ENCODE measurements at places on chromosomes 3 and 15. TPM values are rescaled to one million over a fixed set of nuclear protein-coding genes. Genes with fewer than 3 reads are reported as not detected.

Gene BCHE
- 69.3 TPM for total RNA-seq

Gene FANCD2OS
- total RNA-seq, result not detected

Gene SYNPR
- 0.36 TPM for total RNA-seq

Gene SCAANT1
- total RNA-seq, result not detected

Gene OSTN
- total RNA-seq, result not detected

Gene DPH6
- 9.6 TPM for total RNA-seq

Gene MCF2L2
- 4.2 TPM for total RNA-seq

Gene CCDC54
- total RNA-seq, result not detected

Gene WDR93
- total RNA-seq, result not detected

GRCh38 chr3:69463531-69463930, 77.6 kb upstream of the FRMD4B start:
- H3K4me3 ChIP-seq, result no peak overlapping the region
- H3K27me3 ChIP-seq, result no peaks in the 10 kb centered on the region
- no peaks in the 10 kb centered on the region for H3K4me1 ChIP-seq
- no peaks in the 10 kb centered on the region for H3K36me3 ChIP-seq

GRCh38 chr15:57496946-57497869, 94.5 kb upstream of the MYZAP start:
- no peak overlapping the region for H3K27ac ChIP-seq
- no peak for DNase-seq
- H3K4me1 ChIP-seq, result no peaks in the 10 kb centered on the region
- no peaks in the 10 kb centered on the region for H3K27me3 ChIP-seq
- H3K36me3 ChIP-seq, result no peaks in the 10 kb centered on the region

DNA sequence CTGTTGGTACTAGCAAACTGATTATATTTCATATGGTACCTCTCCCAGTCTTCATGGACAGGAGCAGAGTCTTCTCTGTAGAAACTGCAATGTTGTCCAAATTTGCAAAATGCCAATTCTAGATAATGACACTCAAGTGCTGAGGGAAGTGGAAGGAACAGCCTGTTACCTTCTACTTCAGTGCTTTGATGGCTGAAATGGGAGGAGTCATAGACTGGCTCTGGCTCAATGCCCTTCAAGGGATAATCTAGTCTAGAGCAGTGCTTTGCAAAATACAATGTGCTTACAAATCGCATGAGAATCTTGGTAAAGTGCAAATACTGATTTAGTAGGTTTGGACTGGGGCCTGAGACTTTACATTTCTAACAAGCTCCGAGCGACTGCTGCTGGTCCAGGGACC, 51.7 kb upstream of the ACP3 start:
- H3K4me1 ChIP-seq, result no peaks in the 10 kb centered on the region
- no peak for DNase-seq
- H3K27ac ChIP-seq, result no peak overlapping the region
- H3K27me3 ChIP-seq, result no peaks in the 10 kb centered on the region
- H3K4me3 ChIP-seq, result no peak overlapping the region
- no peaks in the 10 kb centered on the region for H3K36me3 ChIP-seq

GRCh38 chr15:70602834-70603560, 160.4 kb downstream of the UACA start:
- no peaks in the 10 kb centered on the region for H3K36me3 ChIP-seq
- H3K27me3 ChIP-seq, result no peaks in the 10 kb centered on the region
- no peak overlapping the region for H3K27ac ChIP-seq
- DNase-seq, result no peak

GRCh38 chr3:146884296-146884695, 279.1 kb upstream of the PLSCR5 start:
- no peaks in the 10 kb centered on the region for H3K36me3 ChIP-seq
- H3K27ac ChIP-seq, result no peak overlapping the region
- H3K27me3 ChIP-seq, result no peaks in the 10 kb centered on the region
- no peaks in the 10 kb centered on the region for H3K4me1 ChIP-seq
- no peak overlapping the region for H3K4me3 ChIP-seq

DNA sequence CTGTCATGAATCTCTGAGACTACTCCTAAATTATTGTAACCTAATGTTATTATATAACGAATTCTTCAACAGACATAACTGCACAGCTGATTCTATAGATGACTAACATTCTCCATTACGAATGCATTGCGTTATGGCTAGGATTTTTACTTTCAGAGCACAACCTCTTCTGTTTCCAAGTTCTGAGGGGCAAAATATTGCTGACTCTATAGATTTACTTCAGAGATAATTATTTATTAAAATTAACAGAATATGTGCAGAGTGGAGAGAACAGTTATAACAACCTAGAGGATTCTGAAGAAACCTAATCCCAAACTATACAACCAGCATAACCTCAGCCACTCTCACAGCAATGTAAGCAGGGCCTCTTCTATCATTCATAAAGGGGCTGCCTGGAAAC, 25.9 kb downstream of the SLITRK3 start:
- no peaks in the 10 kb centered on the region for H3K36me3 ChIP-seq
- no peaks in the 10 kb centered on the region for H3K27me3 ChIP-seq
- H3K4me1 ChIP-seq, result no peaks in the 10 kb centered on the region
- no peak overlapping the region for H3K27ac ChIP-seq
- DNase-seq, result no peak

GRCh38 chr3:185750015-185750414, 74.8 kb downstream of the IGF2BP2 start:
- no peaks in the 10 kb centered on the region for H3K4me1 ChIP-seq
- no peaks in the 10 kb centered on the region for H3K36me3 ChIP-seq
- no peak overlapping the region for H3K4me3 ChIP-seq
- no peak overlapping the region for H3K27ac ChIP-seq

- no peaks in the 10 kb centered on the region for H3K27me3 ChIP-seq
- H3K36me3 ChIP-seq, result no peaks in the 10 kb centered on the region
- H3K27ac ChIP-seq, result no peak overlapping the region
- no peak overlapping the region for H3K4me3 ChIP-seq
These were observed 64.9 kb upstream of the SELENOK start for GRCh38 chr3:53956586-53956985.

DNA sequence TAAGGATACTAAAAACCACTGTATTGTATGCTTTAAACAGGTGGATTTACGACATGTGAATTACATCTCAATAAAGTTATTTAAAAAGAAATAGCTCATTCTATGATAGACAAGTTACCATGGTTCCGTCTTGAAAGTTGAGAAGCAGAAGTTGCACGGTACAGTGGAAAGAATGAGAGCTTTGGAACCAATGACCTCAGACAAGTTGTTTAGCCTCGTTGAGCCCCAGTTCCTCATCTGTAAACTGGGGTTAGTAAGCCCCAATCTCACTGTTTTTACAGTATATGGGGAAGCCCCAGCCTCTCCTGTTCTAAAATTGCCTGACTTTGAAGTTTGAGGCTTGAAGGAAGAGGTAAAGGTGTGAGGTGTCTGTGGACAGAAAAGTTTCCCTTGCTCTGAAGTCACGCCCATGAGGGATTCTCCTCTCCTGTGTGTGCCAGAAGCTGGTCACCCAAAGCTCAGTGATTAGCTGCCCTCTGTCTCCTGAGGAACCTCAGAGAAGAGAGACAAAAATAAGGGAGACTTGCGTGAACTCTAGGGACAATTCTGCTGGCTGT, 10.0 kb downstream of the CRYGS start:
- DNase-seq, result no peak
- no peaks in the 10 kb centered on the region for H3K36me3 ChIP-seq
- H3K4me1 ChIP-seq, result no peaks in the 10 kb centered on the region

DNA sequence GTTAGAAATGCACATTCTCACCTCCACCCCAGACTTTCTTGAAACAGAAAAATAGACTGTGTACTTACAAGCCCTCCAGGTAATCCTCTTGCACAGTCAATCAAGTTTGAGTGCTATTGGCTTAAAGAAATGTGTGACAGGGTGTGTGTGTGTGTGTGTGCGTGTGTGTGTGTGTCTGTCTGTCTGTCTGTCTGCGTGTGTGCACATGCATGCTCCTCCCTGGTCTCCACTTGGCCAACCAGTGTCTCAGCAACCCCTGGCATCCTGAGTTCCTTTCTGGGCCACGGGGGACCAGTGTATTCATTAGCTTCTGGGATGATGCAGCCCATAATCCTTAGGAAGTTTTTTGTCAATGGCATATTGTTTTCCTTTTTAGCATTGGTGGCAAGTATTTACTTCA, 128.8 kb upstream of the IL12A start:
- H3K4me1 ChIP-seq, result peaks cover 92% of the 10 kb centered on the region
- H3K36me3 ChIP-seq, result no peaks in the 10 kb centered on the region
- H3K4me3 ChIP-seq, result no peak overlapping the region

DNA sequence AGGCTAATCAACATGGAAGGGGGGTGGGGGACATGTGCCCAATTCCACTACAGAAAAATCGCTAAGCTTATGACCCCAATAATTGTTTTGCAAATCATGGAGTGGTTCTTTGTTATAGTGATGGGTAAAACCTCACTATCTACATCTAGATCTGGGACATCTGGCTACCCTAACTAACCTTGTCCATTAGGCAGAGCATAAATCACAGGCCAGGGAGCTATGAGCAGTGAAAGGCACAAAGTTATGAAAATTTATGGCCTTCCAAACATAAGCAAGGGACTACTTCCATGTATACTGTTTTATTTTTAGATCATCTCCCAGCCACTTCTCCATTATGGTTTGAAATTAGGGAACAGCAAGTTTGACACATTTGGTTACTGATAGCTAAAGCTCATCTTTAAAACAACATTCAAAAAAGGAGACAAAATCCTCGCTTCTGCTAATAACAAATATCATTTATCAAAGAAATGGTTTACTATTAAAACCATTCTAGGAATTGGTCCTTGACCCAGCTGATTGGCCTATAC, 78.3 kb downstream of the RSL24D1 start:
- H3K36me3 ChIP-seq, result no peaks in the 10 kb centered on the region
- no peak overlapping the region for H3K27ac ChIP-seq
- DNase-seq, result no peak
- no peak overlapping the region for H3K4me3 ChIP-seq
- no peaks in the 10 kb centered on the region for H3K27me3 ChIP-seq
- H3K4me1 ChIP-seq, result no peaks in the 10 kb centered on the region

- H3K4me1 ChIP-seq, result no peaks in the 10 kb centered on the region
- no peaks in the 10 kb centered on the region for H3K27me3 ChIP-seq
- no peaks in the 10 kb centered on the region for H3K36me3 ChIP-seq
- H3K27ac ChIP-seq, result no peak overlapping the region
These were observed 85.6 kb downstream of the MYLK start for GRCh38 chr3:123798550-123798949.

DNA sequence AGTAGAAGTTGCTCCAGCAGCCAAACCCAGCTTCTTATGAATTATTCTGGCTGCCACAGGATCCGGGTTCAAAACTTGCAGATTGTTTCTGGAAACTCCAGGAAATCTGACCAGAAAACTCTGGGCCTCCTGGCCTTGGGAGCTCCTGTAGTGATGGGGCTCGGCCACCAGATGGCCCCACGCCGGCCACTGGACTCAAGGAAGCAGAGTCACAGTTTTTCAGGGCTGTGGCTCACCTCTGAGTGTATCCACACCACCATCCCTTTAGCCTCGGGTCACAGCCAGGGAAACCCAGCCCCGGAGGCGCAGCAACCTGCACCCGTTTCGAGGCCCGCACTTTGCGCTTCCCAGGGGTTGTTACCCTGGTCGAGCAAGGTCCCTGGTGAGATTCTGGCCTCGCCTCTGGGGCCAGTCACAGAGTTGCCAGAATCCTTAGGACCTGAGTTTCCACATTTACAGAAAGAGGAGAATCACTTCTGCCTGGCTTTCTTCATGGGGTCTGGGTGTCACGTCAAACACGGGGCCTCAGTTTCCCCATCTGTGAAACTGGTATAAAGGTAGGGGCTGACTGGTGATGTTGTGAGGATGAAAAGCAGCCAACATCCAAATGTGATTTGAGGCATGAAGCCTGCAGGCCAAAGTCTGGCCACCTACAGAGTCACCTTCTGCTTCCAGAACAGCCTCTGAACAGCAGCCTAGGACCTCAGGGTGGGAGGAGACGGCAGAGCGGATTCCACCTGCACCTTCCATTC, 53.5 kb upstream of the LCTL start:
- no peaks in the 10 kb centered on the region for H3K27me3 ChIP-seq
- H3K36me3 ChIP-seq, result no peaks in the 10 kb centered on the region
- DNase-seq, result peak; percentile 86
- peaks cover 35% of the 10 kb centered on the region for H3K4me1 ChIP-seq
- H3K27ac ChIP-seq, result no peak overlapping the region

DNA sequence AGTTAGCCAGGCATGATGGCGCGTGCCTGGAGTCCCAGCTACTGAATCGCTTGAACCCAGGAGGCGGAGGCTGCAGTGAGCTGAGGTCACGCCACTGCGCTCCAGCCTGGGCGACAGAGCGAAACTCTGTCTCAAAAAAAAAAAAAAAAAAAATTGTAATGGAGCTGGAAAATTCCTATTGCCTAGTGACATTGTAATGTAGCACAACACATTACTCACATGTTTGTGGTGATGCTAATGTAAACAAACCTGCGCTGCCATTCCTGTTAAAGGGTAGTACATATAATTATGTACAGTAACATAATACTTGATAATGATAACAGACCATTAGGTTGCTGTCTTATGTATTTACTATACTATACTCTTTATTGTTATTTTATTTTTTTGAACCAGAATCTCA, 39.1 kb downstream of the KNL1 start:
- no peak for DNase-seq
- H3K4me3 ChIP-seq, result no peak overlapping the region
- H3K27ac ChIP-seq, result no peak overlapping the region
- H3K4me1 ChIP-seq, result no peaks in the 10 kb centered on the region

- no peaks in the 10 kb centered on the region for H3K36me3 ChIP-seq
- peak; percentile 77 for DNase-seq
- peak overlapping the region; percentile 73 for H3K27ac ChIP-seq
- H3K4me1 ChIP-seq, result peaks cover 28% of the 10 kb centered on the region
These were observed 408.2 kb upstream of the THBS1 start for GRCh38 chr15:39172380-39173281.

DNA sequence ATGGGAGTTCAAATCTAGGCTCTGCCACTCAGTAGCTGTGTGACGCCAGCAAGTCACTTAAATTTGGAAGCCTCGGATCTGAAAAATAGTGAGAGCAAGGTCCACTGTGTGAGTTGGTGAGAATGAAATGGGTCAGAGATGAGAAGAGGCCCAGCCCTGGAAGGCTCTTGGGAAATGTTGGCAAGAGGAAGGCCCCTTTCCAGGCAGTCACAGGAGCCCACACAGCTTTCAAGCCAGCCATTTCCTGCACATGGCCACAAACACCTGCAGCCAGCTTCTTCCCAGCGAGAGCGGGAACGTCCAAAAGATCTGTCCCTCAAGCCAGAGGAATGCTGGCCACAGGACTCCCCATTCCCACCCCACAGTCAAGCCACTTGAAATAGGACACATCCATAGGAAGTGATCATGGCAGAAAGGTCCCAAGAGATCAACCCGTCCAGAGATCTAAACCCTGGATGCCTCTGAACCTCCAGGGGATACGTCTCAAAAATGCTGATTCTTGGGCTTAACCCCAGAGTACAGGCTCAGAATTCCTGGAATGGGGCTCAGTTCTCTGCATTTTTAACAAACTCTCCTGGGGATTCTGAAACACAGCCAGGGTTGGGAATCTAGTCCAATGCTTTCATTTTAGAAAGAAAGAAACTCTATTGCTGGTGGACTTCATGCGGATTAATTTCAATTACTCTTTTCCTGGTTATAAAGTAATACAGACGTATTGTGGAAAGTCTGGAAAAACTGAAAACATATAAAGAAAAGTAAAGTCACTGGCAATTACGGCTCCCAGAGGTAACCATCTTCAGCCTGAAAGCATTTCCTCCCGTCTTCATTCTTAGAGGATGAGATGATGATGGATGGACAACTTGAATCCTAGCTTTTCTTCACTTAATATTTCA, 35.9 kb downstream of the NTRK3 start:
- H3K27me3 ChIP-seq, result no peaks in the 10 kb centered on the region
- H3K27ac ChIP-seq, result no peak overlapping the region
- DNase-seq, result no peak
- no peak overlapping the region for H3K4me3 ChIP-seq
- no peaks in the 10 kb centered on the region for H3K36me3 ChIP-seq

Measured in sigmoid colon (tissue), 7 donors.